ENCODE measurements at places on chromosomes 11 and 22. TPM values are rescaled to one million over a fixed set of nuclear protein-coding genes. Genes with fewer than 3 reads are reported as not detected.

GRCh38 chr11:6864438-6864837 is 1.6 kb downstream of the OR10A2 start:
- no peak for DNase-seq

- DNase-seq = no peak
Measured at GRCh38 chr22:49103314-49104059, 724.2 kb downstream of the BRD1 start.

DNA sequence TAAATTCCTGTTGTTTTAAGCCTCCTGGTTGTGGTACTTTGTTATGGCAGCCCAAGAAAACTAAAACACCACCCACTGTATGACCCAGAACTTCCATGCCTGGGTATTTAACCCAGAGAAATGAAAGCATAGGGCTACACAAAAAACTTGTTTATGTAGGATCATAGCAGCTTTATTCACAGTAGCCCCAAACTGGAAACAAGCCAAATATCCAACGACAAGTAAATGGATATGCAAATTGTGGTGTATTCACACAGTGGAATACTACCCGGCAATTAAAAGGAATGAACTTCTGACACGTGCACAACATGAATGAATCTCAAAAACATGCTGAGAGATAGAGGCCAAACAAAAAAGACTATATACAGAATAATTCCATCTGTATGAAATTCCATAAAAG is 62.2 kb upstream of the NAV2 start:
- no peak for DNase-seq

GRCh38 chr11:62644220-62644619 is 2.2 kb downstream of the GANAB start:
- no peak for DNase-seq

DNA sequence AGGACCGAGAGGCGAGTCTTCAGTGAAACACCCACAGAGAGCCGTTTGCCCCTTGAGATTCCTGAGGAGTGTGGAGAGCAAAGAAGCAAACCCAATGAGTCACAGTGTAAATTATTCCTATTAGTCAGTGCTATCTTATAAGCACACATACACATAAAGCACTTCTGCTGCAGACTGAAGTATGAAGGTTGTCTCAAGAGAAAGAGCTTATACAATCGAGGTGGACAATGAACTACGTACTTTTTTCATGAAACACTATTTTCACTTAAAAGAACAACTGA is 37.3 kb downstream of the GALNT18 start:
- no peak for DNase-seq

GRCh38 chr22:21940521-21940920 is 12.1 kb downstream of the PPM1F start:
- DNase-seq = no peak

GRCh38 chr11:26929806-26930517 is 64.0 kb upstream of the FIBIN start:
- DNase-seq = no peak

- DNase-seq = no peak
Measured at GRCh38 chr11:27524155-27524554, 17.6 kb upstream of the LIN7C start.

- no peak for DNase-seq
Measured at GRCh38 chr11:16999116-16999515, 15.1 kb downstream of the PLEKHA7 start.

GRCh38 chr11:111730871-111731591 is 35.2 kb downstream of the PPP2R1B start:
- DNase-seq = no peak

GRCh38 chr11:78715639-78716311 is 141.1 kb upstream of the NARS2 start:
- peak; percentile 49 for DNase-seq

DNA sequence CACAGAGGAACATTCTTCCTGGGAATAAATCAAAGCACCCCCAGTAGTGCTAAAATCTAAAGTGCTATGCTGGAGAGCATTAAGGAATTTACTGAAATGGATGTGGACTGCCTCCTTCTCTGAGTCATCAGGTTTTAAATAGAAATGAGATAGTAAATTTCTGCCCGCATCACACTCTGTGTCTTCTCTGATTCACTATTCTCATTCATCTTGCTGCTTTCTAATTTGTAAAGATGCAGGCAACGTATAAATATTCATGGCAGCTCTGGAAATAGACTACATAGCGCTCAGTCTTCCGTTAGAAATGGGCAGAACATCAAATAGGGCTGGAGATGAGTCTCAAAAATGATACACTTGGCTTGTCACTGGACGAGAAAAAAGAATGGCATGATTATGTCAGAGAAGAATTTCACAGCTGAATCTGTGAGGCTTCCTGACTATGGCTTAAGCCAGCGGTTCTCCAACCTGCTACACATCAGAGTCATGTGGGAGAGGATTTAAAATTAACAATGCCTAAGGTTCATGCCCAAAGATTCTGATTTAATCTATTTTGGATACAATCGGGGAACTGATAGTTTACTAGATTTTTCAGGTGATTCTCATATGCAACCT is 178.2 kb downstream of the LRRC4C start:
- DNase-seq = no peak

DNA sequence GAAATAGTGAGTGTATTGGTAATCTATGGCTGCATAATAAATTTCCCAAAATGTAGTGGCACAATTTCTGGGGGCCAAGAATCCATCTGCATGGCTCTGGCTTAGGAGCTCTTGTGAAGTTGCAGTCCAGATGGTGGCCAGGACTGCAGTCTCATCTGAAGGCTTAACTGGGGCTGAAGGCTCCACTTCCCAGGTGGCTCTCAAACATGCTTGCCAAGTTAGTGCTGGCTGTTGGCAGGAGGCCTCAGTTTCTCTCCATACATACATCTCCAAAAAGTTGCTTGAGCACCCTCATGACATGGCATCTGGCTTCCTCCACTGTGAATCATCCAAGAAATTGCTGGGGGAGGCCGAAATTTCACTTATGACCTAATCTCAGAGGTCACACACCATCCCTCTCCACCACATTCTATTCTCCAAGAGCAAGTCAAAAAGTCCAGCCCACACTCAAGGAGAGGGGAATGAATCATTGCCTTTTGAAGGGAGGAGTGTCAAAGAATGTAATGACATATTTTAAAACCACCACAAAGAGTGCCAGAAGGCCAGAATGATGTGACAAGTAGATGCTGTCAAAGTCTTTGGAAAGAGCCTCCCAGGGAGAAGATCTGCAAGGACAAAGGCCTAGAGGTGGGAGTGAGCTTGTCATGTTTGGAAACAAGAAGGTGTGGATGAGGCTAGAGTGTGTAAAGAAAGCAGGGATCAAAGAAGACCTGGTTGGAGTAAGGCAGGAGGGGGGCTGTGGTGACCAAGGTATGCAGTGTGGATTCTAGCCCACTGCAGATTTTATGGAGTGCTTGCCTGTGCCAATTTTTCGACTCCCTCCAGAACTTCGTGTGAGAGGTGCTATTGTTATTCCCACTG is 566.2 kb downstream of the MIAT start:
- DNase-seq = no peak

DNA sequence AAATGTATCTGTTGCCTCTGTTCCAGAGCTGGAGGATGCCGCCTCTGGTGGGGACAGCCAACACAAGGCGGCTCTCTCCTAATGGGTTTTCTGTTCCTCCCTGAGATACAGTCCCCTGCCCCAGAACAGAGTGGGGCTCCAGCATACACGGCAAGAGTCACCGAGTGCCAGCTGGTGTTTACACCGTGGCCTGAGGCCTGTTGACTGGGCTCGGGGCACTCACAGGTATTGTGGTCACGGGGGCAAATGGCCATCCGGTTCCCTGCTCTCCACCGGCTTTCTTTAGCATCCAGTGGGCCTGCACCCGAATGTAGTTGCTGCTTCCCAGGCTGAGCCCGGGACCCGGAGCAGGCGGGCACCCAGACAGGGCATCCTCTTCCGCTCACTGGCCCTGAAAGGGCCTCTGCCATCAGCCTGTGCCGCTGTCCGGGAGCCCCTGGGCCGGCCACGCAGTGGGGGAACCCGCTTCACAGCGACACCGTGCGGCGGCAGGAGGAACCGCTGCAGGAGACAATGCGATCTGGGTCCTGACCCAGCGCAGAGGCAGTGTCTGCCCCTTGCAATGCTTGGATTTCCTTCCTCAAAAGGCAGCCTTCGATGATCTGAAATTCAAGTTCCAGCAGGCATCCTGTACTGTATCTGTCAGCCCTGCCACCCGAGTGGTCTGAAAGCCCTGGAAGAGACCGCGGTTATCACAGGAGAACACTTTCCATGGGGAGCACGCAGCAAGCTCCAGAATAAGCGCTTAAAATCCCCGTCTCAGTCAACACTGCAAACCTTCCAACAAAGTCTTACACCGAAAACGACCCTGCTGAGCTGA is 859 bp upstream of the KRTAP5-5 start:
- peak; percentile 52 for DNase-seq

GRCh38 chr11:47175746-47176327 is 842 bp downstream of the ARFGAP2 start:
- DNase-seq = no peak

DNA sequence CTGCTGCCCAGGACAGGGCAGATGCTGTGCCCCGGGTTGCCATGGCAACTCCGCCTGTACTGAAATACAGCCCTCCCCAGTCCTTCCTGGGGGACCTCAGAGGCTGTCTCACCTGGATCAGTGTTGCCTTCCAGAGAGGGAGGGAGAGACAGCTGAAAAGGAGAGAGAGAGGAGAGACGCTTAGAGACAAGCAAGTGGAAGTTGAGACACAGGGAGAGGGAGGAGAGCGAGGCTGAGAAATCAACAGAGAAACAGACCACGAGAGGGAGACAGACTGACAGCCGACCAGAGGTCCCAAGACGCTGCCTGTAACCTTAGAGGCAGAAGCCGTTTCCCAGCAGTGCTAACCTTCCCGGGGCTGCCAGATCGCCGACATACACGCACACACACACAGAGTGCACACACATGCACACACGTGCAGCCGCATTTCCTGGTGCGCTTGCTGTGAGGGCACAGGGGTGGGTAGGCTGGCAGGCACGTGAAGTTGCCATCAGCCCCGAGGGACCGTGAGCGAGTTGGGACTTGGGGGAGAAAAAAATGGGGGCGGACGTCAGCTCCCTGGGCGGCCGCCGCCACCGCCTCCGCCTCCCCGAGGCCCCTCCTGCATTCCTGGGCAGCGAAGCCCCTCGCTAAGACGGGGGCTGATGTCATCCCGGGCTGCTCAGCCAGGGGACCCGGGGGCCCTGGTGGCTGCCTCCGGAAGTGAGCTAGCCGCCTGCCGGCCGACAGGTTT is 88.6 kb upstream of the CRYBB3 start:
- DNase-seq = peak; percentile 79

- peak; percentile 4 for DNase-seq
Measured at GRCh38 chr11:8533332-8533731, 60.7 kb downstream of the STK33 start.

The TSGA10IP gene
- 0.14 TPM for polyA plus RNA-seq

The HBG2 gene
- polyA plus RNA-seq = 2,998 TPM

The HBG1 gene
- polyA plus RNA-seq = 4.8 TPM

The EIF3L gene
- polyA plus RNA-seq = 1,040 TPM

The KCNJ5 gene
- 5.7 TPM for polyA plus RNA-seq

The OR52E6 gene
- not detected for polyA plus RNA-seq

The TP53I11 gene
- polyA plus RNA-seq = 75.8 TPM

The DGAT2 gene
- 3.5 TPM for polyA plus RNA-seq

The PNPLA5 gene
- not detected for polyA plus RNA-seq
